Right ventricle myocardium inferior (tissue), 1 donor: ENCODE measurements at places on chromosomes 2 and 18. TPM values are rescaled to one million over a fixed set of nuclear protein-coding genes. Genes with fewer than 3 reads are reported as not detected.

The LRP1B gene
- not detected for total RNA-seq

The APOB gene
- 12.5 TPM for total RNA-seq

The PCARE gene
- 0.51 TPM for total RNA-seq

The CFAP65 gene
- not detected for total RNA-seq

The TMEM198 gene
- total RNA-seq = 2.7 TPM

The RAB17 gene
- total RNA-seq = 2.4 TPM

The WDR43 gene
- total RNA-seq = 16.8 TPM

The ITGA6 gene
- total RNA-seq = 44.7 TPM

The SGPP2 gene
- 19.0 TPM for total RNA-seq

The POTEE gene
- not detected for total RNA-seq

The ONECUT2 gene
- total RNA-seq = 0.03 TPM

The CHAC2 gene
- total RNA-seq = 6.8 TPM

The MAPK4 gene
- 34.1 TPM for total RNA-seq

The PLCL1 gene
- total RNA-seq = 96.2 TPM

The CIAO1 gene
- total RNA-seq = 59.9 TPM

The STAT4 gene
- total RNA-seq = 0.76 TPM

The FER1L5 gene
- not detected for total RNA-seq

The TNP1 gene
- total RNA-seq = not detected

The ST8SIA5 gene
- total RNA-seq = 2.6 TPM

The TBR1 gene
- not detected for total RNA-seq

The HOXD4 gene
- not detected for total RNA-seq

The STARD6 gene
- total RNA-seq = not detected

The LRATD1 gene
- total RNA-seq = 2.5 TPM

The PROM2 gene
- 0.32 TPM for total RNA-seq

The BCL11A gene
- total RNA-seq = 37.5 TPM

The SEPTIN10 gene
- 56.2 TPM for total RNA-seq

The PDE11A gene
- total RNA-seq = 4.4 TPM

The RGPD4 gene
- total RNA-seq = 0.05 TPM

The RTP5 gene
- not detected for total RNA-seq

The SLC4A1AP gene
- 20.6 TPM for total RNA-seq

The RPIA gene
- 15.8 TPM for total RNA-seq

The CRYGC gene
- not detected for total RNA-seq

The SLC30A3 gene
- total RNA-seq = 10.1 TPM

The LYPD6B gene
- not detected for total RNA-seq

The C2orf80 gene
- total RNA-seq = not detected

The FIGN gene
- total RNA-seq = 16.7 TPM

The FTCDNL1 gene
- 3.0 TPM for total RNA-seq

The NEB gene
- 0.87 TPM for total RNA-seq

The RAPGEF4 gene
- total RNA-seq = 9.0 TPM

The ACMSD gene
- not detected for total RNA-seq

The CCNYL1 gene
- total RNA-seq = 10.2 TPM
